Activated T-cell treated with anti-CD3 and anti-CD28 coated beads, Interleukin-2, amount 50 U/mL, for 48 hours (primary cell): ENCODE measurements at places on chromosomes 7 and 10.

- no peak for DNase-seq
Observed at GRCh38 chr7:116798232-116798631, 64.2 kb upstream of the CAPZA2 start.

GRCh38 chr10:88237896-88238614, 345.1 kb downstream of the RNLS start:
- no peak for DNase-seq

DNA sequence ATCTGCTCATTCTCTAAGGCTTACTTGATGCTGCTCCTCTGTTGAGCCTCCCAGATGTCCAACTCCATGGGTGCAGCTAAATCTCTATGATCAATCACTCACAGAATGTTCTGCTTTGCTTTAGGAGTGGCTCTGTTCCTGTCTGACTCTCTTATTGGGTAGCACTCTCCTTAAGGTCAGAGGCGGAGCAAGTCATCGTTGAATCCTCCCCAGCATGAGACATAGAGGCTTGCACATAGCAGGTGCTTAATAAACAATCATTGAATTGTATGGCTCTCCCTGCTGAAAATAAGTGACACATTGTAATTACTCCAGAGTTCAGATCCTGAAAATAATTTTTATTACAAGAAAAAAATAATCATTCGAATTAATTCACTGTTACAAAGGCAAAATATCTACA, 69.7 kb downstream of the NPS start:
- DNase-seq, result no peak

DNA sequence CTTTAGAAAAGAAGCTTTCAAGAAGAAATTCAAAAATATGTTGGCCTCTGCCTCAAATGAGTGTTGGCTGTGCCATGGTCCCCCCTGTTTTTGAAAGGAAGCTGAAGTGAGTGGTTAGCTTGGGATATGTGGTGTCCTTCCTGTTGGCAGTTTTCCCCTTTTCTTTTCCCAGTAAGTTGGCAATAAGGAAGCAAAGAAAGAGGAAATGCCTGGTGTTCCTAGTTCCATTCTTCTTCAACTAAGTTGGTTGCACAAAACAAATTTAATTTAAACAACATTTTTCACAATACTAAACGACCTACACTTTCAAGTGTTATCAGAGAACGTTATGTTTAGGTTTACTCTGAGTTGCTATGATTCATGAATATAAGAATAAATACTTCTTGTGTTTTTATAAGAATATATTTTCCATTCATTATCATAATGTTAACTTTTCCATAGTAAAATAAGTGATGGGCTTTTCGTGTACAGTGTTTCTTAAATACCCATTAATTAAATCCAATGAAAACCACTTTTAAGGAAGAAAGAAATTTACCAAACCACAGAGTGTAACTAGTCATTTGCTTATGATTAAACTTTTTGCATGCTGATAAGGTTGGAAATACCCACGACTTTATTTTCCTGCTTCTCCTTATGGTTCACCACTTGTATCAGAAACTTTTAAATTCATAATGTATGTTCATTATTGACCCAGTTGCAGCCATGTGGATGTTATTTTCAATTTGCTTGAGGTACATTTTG, 7.7 kb downstream of the HDAC9 start:
- no peak for DNase-seq

DNA sequence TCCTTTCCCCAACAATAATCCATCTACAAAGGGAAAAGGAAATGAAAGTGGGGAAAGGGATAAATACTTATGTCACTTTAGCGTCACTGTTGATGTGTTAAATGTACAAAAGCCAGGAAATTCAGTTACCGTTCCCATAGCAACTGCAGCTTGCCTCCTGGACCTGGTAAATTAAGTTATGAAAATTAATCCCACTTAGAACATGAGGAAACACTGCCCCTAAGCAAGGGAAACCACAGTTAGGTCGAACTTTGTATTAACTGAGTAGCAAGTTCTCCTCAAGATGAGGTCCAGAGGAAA, 338.2 kb upstream of the AOAH start:
- no peak for DNase-seq

DNA sequence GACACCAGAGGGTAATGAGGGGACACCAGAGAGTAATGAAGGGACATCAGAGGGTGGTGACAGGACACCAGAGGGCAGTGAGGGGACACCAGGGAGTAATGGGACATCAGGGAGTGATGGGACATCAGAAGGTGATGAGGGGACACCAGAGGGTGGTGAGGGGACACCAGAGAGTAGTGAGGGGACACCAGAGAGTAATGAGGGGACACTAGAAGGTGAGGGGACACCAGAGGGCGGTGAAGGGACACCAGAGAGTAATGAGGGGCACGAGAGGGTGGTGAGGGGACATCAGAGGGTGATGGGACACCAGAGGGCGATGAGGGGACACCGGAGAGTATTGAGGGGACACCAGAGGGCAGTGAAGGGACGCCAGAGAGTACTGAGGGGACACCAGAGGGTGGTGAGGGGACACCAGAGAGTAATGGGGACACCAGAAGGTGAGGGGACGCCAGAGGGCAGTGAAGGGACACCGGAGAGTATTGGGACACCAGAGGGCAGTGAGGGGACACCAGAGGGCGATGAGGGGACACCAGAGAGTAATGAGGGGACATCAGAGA, 10.6 kb downstream of the NACAD start:
- DNase-seq, result no peak

GRCh38 chr7:49787980-49788379, 14.5 kb downstream of the VWC2 start:
- DNase-seq, result no peak

DNA sequence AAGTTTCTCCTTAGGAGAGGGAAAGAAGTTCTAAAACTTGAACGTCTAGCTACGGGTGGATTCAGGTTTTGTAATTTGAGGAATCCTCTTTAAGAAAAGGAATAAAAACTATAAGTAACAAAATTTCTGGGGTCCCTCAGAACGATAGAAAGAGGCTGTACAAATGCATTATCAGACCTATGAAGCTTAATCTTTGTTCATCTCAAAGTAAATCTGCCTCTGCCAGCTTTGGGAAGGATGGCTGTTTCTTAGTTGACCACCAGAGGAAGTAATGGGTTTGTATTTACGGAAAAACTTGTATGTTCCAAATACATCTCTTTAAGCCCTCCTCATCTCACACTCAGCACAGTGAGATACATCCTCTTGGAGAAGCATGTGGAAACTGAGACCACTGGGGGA, 864 bp downstream of the PSTK start:
- DNase-seq, result no peak

DNA sequence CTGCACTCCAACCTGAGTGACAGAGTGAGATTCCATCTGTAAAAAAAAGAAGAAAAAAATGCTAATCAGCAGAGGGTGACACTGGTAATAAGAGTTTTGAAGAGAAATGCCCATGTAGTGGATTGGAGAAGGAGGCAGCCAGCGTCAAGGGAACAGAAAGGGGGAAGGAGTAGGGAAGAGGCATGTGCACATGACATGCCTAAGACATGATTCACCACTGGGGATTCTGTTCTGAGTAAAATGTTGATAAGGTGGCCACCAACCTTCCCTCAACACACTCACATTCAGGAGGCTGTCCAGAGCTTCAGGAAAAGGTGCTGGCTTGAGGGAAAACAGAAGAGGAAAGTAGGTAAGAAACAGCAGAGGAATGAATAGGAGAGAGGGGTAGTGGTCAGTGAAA, 39.9 kb downstream of the AKR1D1 start:
- no peak for DNase-seq

GRCh38 chr7:17854261-17855047, 85.8 kb downstream of the SNX13 start:
- DNase-seq, result no peak

GRCh38 chr7:354597-355470, 64.9 kb downstream of the FOXL3 start:
- no peak for DNase-seq

DNA sequence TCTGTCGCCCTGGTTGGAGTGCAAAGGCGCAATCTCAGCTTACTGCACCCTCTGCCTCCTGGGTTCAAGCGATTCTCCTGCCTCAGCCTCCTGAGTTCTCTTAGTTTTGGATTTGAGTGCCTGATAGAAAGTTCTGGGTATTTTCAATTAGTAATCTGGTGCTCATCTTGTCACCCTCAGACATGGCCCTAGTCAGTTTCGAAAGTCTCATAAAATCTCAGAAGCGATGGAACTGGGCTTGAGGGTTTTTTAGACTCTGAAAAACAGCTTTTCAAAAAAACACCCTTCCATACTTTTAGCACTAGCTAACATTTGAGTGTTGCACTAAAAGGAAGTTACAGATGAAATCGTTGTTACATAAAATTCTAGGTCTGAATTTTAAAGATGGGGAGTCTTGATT, 9.4 kb upstream of the PIP4K2A start:
- DNase-seq, result no peak

DNA sequence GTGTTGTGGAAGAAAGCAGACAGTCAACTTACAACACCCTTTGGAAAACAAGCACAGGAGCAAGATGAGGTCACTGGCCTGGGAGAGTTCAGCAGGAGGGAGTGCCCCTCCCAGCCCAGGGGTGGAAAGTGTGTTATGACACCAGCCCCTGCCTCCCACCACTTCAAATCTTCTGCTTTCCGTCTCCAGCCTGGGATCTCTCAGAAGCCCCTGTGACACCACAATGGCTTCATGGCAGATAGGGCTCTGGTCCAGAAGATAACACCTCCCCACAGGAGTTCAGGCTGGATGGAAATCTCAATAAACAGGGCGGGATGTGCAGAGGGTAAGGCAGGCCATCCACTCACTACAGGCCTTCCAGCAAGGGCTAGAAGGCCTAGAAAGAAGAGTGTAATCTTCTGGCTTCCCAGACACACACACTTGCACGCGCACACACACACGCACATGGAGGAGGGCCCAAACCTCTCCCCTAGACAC, 48.7 kb upstream of the ZMIZ1 start:
- no peak for DNase-seq

DNA sequence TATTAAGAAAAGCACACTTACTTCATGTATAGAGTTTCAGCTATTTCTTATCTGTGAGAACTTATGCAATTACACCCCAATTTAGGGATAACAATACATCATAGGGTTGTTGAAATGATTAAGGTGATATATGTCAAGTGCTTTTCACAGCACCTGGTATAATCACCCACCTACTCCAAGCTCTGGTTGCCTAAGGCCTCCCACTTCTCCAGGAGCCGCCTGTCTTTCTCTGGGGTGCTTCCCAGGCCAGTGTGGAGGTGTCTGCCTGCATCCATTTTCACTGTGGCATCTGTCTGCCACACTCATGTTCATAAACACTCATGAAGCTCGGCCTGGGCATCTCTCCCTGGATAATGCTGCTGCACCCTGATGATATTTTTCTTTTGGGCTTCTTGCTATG, 250.3 kb downstream of the STK31 start:
- DNase-seq, result no peak

DNA sequence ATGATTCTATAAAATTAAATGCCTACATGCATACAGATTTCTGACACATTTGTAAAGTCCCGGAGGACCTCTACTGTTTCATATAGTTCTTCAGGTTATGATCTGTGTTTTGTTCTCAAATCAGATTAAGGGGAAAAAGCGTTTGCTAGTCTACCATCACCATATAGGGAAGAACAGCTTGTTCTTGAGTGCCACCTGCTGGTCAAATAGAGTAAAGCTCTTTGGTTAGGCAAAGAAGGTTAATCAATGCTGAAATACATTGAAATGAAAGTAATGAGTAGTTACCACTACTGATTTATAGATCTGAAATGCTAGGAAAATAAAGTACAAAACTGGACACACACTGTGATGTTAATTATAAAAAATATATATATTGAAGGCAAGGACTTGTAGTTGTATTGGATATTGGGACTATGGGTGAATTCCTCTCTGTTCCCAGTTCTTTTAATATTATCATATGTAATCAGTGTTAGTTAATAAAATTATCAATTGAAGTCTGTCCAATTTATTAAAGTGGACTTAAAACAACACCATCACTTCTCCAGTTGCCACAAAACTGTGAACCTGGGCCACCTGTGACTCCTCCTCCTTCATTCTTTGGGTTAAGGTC, 72.6 kb upstream of the PDLIM1 start:
- DNase-seq, result peak; percentile 24

GRCh38 chr10:36118314-36118713, 476.2 kb upstream of the FZD8 start:
- DNase-seq, result no peak

DNA sequence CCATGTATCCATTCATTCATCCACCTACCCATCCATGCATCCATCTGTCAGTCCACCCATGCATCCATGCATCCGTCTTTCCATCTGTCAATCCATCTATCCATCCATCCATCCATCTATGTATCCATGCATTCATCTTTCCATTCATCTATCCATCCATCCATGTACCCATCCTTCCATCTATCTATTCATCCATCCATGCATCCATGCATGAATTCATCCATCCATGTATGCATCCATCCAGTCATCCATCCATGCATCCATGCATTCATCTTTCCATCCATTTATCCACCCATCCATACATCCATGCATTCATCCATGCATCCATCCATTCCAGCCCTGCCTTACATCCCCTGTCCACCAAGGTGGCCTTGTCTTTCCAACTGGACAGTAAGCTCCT, 45.7 kb downstream of the SORCS3 start:
- no peak for DNase-seq

DNA sequence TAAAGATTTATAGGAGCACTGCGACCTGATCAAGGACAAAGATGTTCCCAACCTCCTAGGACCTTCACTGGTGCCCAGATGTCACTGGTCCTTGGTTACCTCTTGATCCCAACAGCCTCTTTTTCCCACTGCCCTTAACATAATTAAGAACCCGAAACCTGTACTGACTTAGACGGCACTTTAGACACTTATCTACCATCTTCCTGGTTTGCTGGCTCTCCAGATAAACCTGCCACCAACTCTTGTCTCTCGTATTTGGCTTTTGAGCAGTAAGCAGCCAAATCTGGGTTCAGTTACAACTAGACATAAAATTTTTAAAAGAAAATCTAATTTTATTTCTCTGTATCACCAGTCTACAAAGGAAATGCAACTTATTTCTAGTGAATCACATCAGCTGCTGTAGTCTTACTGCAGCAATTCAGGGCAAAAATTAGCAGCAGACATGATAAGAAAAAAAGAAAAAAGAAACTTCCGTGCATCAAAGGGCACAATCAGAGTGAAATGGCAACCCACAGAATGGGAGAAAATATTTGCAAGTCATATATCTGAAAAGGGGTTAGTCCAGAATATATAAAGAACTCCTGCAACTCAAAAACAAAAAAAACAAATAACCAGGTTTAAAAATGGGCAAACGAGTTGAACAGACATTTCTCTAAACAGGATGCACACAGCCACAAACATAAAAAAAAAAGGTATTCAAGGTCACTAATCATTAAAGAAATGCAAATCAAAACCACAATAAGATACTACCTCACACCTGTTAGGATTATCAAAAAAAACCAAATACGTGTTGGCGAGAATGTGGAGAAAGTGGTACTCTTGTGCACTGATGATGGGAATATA, 9.4 kb downstream of the ASB13 start:
- DNase-seq, result no peak

GRCh38 chr10:97759158-97759887, 12.5 kb downstream of the SFRP5 start:
- peak; percentile 63 for DNase-seq

GRCh38 chr10:78464856-78465267, 431.2 kb downstream of the RPS24 start:
- DNase-seq, result no peak
